ENCODE measurements at places on chromosomes 1 and 21.

DNA sequence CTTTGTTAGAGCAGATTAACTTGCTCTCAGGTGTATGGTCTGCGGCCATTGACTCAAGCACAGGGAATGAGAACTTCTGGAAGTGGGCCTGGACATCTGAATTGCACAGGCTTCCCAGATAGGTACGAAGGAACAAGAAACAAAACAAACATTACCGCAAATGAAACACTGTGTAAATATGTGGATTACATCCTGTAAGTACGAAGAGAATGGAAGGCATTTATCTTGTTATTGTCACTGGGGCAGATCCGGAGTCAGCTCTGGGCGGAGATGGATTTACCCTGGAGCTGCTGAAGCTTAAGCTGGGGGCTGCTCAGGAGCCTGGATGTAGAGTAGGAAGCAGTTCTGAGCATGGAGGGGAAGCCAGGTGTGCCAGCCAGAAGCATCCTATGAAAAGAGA, 6.8 kb downstream of the HES2 start:
- DNase-seq, result no peak

DNA sequence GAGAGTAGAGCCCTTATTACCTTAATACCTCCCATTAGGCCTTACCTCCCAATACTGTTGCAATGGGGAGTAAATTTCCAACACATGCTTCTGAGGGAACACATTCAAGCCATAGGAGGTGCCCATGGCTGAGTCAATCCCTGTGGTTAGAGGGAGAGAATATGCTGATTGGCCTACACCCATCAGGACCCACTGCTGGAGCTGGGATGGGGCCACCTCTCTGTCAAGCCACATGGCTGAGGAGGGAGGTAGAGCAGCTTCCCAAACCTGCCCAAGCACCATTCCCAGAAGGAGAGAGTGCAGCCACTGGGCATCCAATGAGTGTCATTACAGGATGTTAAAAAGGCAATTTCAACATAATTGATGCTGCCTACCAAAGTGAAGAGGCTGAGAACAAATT, 228.1 kb downstream of the C1orf94 start:
- DNase-seq, result no peak

DNA sequence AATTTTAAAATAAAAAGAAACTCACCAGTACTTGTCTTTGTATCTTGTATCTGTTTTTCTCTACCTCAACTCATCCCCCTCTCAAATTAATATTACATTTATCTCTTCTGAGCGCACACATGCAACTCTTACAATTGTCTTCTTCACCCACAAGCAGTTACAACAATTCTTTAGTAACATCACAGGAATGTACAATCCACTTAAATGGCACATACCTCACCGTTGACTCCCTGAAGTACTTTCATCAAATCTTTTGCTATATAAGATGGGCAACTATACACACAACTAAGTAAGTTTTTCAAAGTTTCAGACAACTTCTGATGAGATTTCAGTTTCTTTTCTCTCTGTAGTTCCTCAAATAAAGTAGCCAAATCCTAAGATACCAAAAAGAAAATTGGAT, 28.3 kb downstream of the HEATR1 start:
- no peak for DNase-seq

DNA sequence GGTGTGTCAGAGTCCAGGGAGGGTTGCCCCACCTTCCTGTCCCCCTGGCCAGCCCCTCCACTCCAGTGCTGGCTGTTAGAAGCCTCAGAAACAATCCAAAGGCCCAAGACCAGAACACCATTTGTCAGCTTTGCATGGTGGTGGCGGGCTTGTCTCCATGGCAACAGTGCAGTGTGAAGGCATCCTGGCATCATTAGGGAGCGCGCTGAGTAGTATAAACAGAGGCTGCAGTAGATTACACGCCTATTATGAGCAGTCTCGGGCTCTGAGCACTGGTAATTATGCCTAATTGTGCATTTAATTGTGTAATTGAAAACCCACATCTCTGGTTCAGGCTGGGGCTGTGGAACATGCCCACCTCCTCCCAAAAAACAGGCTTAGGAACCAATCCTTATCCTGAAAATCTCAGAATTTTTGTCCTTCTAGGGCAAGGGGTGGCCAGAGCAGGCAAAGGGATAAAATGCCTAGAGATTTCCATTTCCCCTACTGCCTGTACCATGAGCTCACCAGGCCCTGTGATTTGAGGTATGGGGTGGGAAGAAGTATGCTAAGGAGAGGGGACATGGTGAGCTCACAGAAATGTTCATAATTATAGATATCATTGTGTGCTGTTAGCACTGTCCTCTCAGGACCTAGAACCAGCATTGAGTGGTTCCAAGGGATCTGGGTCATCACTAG, 11.7 kb downstream of the NKAIN1 start:
- no peak for DNase-seq

GRCh38 chr1:16461681-16462080, 21.2 kb downstream of the NECAP2 start:
- DNase-seq, result no peak

Measured in KBM-7 (cell line).